ENCODE measurements at places on chromosomes 5 and 9. TPM values are rescaled to one million over a fixed set of nuclear protein-coding genes. Genes with fewer than 3 reads are reported as not detected.

Gene PPIC
- total RNA-seq, result not detected

DNA sequence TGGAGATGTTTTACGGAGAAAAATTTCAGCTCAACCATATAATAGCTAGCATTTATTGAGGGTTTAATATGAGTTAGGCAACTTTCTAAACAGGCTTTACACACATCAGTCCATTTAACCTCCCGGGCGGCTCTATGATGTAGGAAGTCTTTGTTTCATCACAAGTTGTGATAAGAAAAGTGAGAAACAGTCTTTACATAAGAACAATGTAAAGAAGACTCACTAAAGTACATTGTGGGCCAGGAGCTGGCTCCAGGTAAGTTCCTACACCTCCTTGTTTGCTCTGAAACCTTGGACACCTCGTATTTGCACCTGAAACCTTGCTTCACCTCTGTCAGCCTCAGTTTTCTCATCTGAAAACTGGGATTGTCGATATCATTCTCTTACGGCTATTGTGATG, 116.1 kb downstream of the JAKMIP2 start:
- DNase-seq, result no peak

GRCh38 chr5:54013556-54014194, 296.7 kb downstream of the ARL15 start:
- DNase-seq, result no peak

DNA sequence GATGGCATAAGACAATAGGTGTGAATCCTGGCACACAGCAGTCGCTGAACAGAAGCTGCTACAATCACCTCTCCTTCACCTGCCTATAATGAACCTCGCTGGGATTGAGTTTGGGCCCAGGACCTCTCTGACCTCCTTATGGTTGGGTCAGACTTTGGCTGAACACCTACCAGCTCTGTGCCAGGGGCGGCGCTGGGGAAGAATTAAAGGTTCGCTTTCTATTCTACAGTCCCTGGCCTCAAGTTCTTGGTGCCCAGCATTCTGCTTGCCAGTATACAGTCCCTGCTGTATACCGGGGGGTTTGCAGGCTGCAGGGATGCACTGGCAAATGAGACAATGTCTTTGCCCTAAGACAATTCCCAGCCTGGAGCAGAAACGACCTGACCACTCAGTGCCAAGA, 895 bp upstream of the STRBP start:
- no peak for DNase-seq

- DNase-seq, result no peak
These were observed 72.3 kb downstream of the PRELID2 start for GRCh38 chr5:145762833-145763232.

Gene WWC1
- 6.3 TPM for total RNA-seq

DNA sequence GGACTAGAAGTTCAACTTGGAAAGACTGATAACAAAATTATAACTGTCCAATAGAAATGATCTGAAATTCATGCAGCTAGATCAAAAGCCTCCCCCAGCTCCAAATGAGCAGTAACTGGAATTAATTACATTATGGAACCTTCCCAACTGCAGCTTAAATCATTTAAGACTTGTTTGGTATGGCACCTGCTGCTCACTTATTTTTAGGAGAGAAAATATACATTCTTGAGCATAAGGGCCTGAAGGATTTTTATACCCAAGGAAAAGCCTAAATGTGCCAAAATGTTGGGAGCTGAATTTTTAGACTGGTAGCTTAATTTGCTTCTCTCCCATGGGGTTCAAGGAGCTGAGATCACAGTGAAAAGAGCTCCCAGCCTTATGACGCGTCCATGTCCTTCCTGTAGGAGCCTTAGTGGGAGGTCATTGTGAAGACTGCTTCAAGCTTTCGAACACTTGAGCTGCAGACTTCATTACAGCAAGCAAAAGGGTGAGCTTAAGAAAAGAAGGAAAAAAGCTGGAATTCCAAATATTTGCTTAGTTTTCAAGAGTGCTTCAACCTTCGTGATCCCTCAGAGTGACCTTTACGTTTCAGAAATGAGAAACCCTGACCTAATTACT, 276.0 kb downstream of the DMAC1 start:
- DNase-seq, result peak; percentile 41

Gene DBH
- total RNA-seq, result not detected

Gene NOXA1
- total RNA-seq, result 0.65 TPM

- DNase-seq, result no peak
These were observed 182.3 kb downstream of the IRX2 start for GRCh38 chr5:2569176-2569575.

- no peak for DNase-seq
These were observed 513.2 kb downstream of the DIRAS2 start for GRCh38 chr9:90129446-90129845.

DNA sequence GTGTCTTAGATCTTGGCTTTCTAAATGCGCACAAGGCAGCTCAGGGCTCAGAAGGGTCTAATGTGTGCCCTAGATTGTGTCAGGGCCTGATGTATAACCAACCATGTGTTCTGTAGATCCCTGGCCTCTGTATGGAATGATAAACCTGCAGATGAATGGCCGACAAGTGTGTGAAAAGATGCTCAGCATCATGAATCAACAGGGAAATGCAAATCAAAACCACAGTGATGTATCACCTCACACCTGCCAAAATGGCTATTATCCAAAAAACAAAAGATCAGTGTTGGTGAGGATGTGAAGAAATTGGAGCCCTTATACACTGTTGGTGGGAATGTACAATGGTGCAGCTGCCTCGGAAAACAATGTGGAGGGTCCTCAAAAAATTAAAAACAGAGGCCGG, 489.8 kb downstream of the SEMA5A start:
- no peak for DNase-seq

Gene C6
- total RNA-seq, result not detected

- DNase-seq, result no peak
These were observed 40.1 kb upstream of the TIFAB start for GRCh38 chr5:135492319-135492626.

Gene BTF3
- 885 TPM for total RNA-seq

Gene ZFP2
- total RNA-seq, result 14.5 TPM

Gene SPINK6
- not detected for total RNA-seq

Gene CCDC183
- total RNA-seq, result 0.84 TPM

DNA sequence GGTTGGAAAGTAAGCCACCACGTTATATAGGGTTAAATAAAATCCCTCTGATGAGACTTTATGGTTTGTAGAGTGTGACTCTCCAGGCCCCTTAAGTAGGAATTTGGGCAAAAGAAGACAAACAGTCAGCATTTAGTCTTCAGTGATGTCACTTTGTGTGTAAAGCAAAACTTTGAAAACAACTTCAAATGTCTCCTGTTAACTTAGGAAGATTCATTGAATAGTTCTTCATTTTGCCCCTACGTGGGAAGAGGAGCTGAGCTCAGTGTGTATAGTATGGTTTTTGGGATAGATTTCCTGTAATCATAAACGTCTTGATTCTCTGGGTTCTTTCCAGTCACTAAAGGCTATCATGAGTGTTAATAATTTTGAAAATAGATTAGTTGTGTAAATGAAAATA, 101.3 kb downstream of the GADD45G start:
- no peak for DNase-seq

Gene SLC36A2
- not detected for total RNA-seq

Gene HMGXB3
- total RNA-seq, result 31.3 TPM

Gene CCDC152
- 11.8 TPM for total RNA-seq

Gene PCDHB13
- total RNA-seq, result 3.0 TPM

DNA sequence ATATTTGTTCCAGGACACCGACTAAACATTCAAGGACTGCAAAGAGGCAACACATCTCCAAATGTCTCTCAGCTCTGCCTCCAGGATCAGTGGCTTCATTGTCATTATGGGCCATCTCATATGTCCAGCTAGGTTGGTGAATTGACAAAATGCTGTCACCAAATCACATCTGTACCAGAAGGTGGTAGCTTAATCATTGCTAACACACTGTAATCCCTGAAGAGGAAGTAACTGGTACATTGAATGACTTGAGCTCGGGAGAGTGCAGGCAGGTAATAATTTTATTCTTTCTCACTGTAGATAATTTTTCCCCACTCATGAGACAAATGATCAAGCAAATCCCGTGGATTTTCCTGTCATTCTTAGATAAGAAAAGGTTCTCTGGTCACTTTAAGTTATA, 169.8 kb downstream of the SEMA6A start:
- DNase-seq, result no peak

Gene PCDHA1
- 0.19 TPM for total RNA-seq

Gene C9orf50
- total RNA-seq, result not detected

Gene GAS1
- 104 TPM for total RNA-seq

Gene ABCA2
- total RNA-seq, result 19.7 TPM

DNA sequence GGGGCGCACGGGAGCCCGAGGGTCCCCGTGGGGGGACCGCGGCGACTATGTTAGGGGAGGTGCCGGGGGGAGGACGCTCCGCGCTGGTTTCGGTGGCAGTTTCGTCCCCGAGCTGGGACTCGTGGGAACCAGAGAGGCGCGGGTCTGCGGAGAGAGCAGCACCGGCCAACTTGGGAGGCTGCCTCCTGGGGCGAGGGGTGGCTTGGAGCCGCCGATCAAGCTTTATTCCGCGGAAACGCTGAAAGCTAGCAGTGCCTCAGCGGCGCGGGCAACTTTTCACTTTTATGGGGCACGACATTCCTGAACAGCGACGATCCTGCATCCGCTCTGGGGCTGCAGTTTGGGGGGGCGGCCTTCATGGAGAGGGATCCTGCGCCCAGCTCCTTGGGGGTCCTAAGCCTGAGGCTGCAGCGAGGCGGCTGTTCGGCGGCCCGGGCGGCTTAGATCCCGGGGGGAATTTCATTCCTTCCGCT, 369 bp downstream of the OCLN start:
- peak; percentile 80 for DNase-seq

Gene SPINK14
- not detected for total RNA-seq

Gene LCN1
- total RNA-seq, result not detected

DNA sequence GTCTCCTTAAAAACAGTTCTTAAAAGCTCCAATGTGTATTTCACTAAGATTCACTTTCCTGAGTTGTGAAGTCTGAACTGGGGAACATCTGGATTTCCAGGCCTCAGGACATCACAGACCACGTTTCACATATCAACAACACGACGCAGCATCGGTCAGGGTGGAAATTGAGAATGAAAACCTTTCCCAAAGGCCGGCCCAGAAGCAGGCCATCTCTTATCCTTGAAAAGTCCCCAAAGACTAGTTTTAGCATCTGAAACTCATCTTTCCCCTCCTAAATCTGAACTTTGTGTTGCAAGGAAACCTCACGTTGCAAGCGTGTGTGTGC, 96.4 kb upstream of the COL5A1 start:
- no peak for DNase-seq

DNA sequence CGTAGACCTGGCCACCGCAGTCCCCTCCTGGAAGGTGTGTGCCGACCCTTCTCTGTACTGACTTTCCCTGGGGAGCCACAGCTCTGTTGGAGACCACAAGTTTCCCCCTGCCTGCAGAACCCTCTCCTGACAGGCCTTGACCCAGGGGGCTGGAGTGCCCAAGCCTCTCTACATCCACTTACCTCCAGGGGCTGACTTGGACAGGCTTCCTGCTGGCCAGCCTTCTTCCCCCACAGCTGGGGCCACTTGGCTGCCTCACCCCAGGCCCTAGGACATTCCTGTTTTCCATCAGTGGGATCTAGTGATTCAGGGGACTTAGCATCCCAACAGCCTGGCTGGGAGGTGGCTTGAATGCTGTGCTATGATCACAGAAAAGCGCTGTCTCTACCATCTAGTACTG, 23.6 kb downstream of the COL15A1 start:
- DNase-seq, result no peak

DNA sequence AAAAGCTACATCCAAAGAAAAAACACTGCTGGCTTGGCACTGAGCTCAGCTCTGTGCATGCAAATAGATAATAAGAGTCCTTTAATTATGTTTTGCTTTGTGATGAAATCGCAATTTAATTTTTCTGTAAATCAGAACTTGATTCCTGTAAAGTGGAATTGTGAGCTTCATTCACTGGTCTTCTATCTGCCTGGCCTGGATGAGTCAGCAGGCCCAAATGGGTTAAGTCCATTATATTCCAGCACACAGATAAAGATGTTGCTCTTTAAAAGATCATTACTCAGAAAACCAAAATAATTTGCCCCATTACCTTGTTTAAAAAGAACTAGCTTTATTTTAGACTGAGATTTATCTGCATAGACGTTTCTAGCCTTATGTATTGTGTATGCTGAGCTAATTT, 90.4 kb downstream of the CARTPT start:
- DNase-seq, result no peak

DNA sequence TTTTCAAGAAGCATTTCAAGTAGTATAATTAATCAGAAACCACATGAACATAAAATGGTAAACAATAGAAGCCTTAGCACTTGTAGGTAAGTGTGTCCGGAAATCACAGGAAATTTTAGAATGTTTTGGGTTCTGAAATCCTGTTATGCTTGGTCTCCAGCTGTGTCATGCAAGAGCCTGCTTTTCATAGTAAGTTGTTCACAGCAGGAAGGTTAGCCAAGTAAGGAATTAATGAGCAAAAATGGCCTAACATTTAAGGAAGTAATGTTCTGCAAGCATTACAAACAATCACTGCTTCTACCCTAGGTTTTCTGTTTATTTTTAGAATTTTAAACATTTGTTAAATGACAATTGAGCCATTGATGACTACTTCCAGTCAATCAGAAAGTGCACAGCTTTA, 669.5 kb downstream of the SLCO4C1 start:
- DNase-seq, result peak; percentile 18

DNA sequence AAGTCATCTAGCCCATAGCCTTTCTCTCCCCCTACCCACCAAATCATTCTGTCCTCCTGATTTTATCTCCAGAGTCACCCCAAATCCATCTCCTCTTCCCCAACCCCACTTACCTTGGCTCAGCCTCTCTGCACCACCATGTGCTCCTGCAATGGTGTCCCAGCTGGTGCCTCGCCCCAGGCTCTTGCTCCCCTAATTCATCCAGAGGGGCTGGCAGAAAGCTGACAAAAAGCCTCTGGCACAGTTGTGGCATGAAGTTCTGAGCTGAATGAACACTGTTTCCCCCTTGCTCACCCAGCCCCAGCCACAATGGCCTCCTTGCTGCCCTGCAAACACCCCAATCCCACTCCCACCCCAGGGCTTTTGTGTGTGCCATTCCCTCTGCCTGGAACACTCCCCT, 10.2 kb downstream of the RETREG1 start:
- no peak for DNase-seq

GRCh38 chr9:92973700-92974099, 26.4 kb downstream of the FGD3 start:
- DNase-seq, result no peak

Gene PCDHB9
- 3.1 TPM for total RNA-seq

DNA sequence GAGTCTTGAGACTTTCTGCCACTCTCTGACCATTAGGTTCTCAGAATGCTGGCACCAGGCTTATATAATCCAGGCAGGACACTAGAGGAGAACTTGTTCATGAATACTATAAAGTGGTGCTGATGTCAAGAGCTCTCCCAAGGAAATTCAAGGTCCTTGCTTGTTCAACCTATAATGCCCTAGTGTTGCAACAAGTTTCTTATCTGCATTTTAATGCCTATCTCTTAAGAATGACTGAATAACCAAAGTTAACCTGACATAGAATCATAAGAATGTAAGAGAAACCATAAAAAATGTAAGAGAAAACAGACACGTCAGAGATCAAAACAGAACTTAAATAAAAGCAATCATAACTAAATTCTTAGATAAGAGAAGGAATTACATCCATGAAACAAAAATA, 640.8 kb upstream of the SGCD start:
- DNase-seq, result no peak

Measured in neural progenitor cell (in vitro differentiated cells).